ENCODE measurements at places on chromosomes 3 and 15.

GRCh38 chr3:134704133-134704532, 53.3 kb upstream of the KY start:
- DNase-seq = no peak

- DNase-seq = no peak
Observed at GRCh38 chr3:124962403-124962940, 27.9 kb upstream of the MUC13 start.

- no peak for DNase-seq
Observed at GRCh38 chr3:131564812-131565211, 62.0 kb upstream of the MRPL3 start.

GRCh38 chr3:17585394-17586325, 156.8 kb downstream of the TBC1D5 start:
- no peak for DNase-seq

- peak; percentile 4 for DNase-seq
Observed at GRCh38 chr3:13223574-13224237, 150.5 kb upstream of the IQSEC1 start.

DNA sequence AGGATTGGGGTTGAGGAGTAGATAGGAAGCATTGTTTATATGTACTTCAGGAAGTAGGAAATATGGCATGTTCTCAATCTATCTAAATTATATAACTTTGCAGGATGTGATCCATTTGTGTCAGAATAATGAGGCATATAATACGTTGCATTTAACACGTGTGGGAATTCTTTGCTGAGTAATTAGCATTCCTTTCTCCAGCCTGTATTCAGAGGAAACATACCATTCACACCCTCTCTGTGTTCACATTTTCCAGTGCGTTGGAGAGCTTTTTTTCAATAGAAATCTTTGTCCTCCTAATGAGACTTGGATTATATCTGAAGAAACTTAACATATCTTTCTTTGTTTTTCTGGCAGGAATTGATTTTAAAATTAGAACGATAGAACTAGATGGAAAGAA, 33.0 kb upstream of the APH1B start:
- no peak for DNase-seq

- DNase-seq = no peak
Observed at GRCh38 chr3:106819440-106819839, 557.8 kb upstream of the CCDC54 start.

DNA sequence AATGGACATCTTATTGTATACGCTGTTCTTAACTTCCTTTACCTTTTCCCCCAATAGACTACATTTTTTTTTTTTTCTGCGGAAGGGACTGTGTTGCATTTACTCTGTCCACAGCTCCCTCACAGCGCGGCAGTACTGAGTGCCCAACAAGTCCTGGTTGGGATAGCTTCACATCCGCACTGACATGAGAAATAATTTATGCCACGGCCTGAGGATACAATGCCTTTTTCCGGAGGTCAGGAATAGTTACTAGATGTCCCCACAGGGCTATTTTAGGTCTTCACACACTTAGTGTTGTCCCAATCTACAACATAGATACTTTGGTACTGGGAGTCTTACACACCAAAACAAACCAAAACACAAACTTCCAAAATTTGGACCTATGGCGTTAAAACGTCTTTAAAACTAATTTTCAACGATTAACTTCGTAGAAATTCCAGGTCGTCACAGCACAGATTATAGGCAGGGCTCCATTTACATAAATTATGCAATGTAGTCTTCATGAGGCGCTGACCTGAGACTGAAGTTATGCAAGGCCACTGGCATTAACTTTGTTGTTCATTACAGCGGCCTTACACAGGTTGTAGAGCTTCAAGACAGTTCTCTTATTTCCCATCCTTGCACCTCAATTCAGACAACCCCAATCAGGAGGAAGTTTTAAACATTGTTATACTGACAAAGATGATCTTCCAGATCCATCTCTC, 989 bp upstream of the PPIB start:
- DNase-seq = no peak

DNA sequence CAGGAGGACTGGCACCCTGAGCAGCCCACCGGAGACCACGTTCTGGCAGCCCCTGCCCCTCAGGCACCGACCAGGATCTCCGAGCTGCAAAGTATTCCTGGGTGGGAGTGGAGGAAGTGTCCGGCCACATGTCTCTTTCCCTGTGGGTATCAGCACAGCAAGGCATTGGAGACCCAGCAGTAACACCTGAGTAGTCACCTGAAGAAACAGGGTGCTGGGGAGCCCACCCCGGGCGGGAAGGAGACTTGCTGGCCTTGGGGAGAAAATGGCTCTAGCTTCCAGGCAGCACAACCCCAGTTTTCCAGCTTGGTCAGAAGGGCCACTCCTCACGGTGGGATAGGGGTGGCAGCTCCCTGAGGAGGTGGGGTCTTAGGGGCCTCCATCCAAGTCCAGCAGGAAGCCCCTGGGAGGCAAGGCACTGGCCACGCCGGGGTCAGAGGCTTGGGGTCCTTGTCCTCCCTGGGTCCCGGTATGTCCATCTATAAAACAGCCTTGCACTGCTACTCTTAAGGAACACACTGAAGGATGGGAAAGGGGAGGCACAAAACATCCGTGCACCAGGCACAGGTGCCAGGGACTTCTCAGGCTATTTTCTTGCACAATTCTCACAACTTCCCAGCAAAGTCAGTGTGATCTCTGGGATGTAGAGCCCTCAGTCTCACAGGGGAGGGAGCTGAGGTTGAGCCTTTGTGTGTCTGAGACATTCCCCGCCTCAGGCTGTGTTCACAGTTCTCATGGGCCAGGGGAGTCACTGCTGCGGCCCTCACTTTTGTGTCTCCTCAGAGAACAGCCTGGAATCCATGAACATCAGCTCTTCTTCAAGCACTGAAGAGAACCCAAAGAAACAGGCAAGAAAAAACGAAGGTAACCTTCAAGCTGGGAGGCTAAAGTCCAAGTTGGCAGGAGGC, 11.9 kb downstream of the CFAP100 start:
- DNase-seq = no peak

- DNase-seq = no peak
Observed at GRCh38 chr15:62895905-62896316, 146.6 kb upstream of the TPM1 start.

GRCh38 chr3:68378631-68379030, 553.7 kb downstream of the TAFA4 start:
- no peak for DNase-seq

DNA sequence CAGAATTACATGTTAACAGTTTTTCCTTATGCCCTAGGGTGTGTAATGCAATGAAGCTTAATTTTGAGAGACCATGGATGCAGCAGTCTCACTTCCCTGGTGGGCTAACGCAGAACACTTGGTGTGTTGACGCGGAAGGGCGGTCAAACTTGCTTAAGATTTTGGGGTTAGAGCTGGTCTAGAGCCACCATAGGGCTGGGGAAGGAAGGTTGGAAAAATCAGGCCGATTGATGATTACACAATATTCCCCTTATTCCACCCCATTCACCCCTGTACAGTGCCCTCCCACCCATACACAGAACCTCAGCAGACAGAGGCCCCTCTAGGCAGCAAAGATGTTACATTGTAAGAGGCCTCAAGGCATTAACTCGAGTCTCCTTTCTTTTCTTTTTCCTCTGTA, 24.3 kb downstream of the VGLL4 start:
- DNase-seq = no peak

DNA sequence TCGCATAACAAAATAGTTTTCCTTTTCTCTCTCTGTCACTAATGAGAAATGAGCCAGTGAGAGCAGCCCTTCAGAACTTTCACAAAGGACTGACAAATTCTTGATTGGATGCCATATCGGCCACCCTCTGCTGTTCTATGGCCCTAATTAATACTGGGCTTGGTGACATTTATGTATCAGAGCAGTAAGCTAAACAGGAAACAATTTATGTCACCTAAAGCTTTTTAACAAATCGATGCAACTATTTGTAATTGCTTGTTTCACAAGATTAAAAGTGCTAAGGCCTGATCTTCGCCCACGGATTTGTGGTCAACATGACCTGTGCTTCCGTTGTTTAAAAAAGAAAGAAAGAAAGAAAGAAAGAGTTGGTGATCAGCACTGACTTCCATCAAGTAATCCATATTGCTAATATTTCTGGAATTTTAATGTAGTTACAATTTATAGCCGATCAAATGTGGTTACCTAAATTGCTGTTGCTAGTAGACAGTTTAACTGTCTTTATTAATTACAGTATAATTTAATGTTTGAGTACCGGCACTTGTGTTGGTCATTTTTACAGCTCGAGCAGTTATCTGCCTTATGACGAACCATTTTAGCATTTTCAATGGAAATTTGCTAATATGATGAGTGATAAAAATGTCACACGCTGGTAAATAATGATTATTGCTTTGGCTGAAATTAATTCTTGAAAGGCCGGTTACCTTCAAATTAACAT, 631.3 kb downstream of the FOXP1 start:
- DNase-seq = no peak

DNA sequence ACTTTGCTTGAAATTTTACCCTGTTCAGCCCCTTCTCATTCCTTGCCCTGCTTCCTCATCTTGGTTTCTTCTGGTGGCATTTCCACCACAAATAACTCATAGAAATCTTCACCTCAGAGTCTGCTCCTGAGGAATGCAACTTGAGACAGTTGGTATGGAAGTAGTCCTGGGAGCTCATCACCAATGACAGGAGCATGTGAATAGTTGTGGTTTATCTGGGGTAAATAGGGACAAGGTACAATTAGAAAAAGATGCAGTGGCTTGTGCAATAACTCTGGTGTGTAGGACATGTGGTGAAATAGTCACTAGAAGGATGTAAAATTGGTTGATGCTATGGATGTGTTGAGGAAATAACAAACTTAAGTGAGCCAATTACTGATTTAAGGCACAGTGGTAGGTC, 72.7 kb upstream of the CHRNA7 start:
- no peak for DNase-seq

- DNase-seq = no peak
Observed at GRCh38 chr3:35338186-35338585, 301.1 kb upstream of the ARPP21 start.

- DNase-seq = no peak
Observed at GRCh38 chr3:128950223-128950938, 43.5 kb downstream of the CFAP92 start.

DNA sequence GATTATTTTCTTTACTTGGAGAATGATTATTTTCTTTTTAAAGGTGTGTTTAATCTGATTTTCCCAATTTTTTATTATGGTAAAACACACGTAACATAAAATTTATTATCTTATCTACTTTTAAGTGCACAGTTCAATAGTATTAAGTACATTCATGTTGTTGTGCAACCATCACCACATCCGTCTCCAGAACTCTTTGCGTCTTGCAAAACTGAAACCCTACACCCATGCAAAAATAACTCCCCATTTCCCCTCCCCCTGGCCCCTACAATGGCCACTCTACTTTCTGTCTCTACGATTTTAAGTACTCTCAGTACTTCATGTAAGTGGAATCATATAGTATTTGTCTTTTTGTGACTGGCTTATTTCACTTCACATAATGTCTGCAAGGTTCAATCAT, 230.7 kb downstream of the SATB1 start:
- no peak for DNase-seq

DNA sequence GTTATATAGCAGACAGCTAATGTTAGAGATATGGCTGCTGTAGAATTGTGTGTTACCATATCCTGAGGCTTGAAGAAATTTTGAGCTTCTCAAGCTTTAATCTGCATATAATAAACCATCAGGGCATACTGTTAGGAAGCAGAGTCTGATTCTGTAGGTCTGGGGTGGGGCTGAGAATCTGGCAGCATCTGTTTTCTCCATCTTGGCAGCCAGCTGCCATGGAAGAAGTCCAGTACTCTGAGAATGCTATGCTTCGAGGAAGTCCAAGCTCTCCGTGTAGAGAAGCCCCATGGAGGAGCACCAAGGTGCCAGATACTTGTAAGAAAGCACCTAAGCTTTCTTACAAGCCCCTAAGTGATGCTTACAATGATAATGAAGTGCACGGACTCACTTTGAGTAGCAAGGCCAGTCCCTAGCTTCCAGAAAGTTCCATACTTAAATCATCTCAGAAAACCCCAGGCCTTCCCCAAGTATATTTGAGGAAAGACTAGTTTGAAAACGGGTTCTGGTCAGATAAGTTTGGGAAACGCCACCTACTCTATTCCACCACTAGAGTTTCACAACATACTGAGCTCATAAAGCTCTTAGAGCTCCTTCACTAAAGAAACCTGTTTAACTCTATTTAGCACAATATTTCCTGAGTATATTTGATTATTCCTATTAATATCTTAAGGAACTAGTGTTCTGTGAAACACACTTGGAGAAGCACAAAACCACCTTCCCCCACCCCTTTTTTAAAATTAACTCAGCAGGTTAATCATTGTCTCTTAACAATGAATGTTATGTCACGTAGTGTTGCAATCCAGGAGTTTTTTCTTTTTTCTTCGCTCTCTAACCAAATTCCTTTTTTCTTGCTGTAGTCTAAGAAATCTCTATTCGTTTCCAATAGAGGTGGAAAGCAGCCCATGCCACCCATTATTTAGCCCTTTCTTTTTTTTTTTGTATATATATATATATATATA, 59.9 kb upstream of the RASGRP1 start:
- no peak for DNase-seq

DNA sequence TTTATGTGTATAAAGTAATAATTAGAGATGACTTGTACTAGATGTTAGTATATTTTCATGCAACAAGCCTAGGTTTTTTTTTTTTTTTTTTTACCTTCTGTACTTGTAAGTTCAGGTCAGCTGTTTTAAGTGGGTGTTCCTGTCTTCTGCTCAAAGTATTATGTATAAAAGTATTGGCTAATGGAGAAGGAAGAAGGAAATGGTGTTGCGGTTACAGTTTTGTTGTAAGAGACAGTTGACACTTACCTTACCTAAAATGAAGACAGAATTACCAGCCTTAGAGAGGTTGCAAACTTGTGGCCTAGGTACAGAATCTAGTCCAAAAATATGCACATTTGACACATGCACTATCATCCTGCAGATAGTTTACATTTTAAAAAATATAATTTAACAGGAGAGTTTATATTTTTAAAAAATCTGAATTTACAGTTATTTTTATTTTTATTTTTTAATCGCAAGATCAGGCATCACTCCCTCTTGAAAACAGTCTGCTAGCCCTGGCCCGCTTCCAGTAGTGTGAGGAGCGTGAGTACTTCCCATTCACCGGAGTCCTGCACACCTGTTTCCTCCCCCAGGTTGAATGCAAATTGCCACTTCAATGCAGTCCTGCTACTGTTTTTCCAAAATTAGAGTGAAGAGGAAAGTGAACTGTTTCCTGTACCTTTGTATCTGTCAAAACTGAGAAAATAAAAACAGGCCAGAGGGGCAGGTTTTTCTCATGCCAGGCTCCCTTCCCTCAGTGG, 224.3 kb upstream of the SOX2 start:
- DNase-seq = no peak

DNA sequence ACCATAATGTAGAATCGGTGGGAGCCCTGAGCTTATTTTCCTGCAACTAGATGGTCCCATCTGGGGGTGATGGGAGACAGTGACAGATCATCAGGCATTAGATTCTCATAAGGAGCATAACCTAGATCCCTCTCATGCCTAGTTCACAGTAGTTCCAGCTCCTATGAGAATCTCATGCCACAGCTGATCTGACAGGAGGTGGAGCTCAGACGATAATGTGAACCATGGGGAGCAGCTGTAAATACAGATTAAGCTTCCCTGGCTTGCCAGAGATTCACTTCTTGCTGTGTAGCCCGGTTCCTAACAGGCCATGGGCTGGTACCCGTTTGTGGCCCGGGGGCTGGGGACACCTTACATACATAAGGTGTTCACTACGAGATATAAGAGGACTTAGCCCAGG, 67.5 kb upstream of the LRRFIP2 start:
- DNase-seq = no peak
